Spinal cord (tissue), 10 donors: ENCODE measurements at places on chromosomes 2 and 18. TPM values are rescaled to one million over a fixed set of nuclear protein-coding genes. Genes with fewer than 3 reads are reported as not detected.

- no peak for DNase-seq
Observed at GRCh38 chr2:73290049-73290839, 3.1 kb downstream of the EGR4 start.

DNA sequence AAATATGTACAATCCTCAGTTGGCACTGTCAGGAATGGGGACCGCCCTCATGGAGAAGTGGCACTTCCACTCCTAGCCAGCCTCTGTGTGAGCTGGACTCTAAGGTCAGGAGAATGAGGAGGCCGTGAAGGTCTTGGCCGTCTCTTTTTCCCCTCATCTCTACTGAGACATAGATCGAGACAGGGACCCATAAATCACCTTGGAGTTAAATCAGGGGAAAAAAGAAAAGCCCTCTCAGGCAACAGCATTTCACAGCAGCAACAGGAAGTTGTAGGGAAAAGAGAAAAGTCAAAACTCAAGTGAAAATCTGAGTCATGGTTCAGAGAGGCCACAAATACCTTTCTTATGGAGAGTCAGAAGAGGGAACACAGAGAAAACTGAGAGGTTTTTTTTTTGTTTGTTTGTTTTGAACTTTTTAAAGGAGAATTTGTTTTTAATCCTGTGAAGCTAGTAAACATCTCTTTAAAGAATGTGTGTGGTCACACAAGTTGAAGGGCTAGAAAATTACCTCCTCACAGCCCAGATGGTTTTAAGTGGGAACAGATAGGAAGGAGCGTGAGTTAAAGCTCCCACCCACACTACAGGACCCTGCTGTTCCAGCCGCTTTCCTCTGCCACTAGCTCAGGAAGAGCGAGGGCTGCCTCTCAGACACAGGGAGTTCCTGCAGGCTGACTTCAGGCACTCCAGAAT, 30.6 kb upstream of the CYP1B1 start:
- no peak for DNase-seq

- no peak for DNase-seq
Observed at GRCh38 chr18:22838639-22839277, 94.4 kb upstream of the RBBP8 start.

- no peak for DNase-seq
Observed at GRCh38 chr2:109001201-109001600, 12.2 kb upstream of the EDAR start.

DNA sequence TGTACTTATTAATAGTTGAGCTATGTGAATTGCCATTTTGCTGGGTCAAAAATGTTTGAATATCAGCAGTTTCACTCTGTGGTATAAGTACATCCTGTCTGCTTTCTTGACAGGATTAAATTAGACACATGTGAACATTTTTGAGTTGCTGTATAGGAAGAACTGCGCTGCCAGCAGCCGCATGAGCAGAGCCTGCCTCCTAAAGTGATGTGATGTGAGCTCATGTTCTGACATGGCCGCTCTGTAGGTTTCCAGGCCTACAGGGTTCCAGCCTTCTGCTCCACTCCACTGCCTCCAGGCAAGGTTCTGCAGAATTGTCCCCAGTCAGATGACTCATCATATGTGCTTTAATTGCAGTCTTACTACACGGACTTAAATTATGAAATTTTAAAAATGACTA, 119.7 kb upstream of the NFATC1 start:
- no peak for DNase-seq

DNA sequence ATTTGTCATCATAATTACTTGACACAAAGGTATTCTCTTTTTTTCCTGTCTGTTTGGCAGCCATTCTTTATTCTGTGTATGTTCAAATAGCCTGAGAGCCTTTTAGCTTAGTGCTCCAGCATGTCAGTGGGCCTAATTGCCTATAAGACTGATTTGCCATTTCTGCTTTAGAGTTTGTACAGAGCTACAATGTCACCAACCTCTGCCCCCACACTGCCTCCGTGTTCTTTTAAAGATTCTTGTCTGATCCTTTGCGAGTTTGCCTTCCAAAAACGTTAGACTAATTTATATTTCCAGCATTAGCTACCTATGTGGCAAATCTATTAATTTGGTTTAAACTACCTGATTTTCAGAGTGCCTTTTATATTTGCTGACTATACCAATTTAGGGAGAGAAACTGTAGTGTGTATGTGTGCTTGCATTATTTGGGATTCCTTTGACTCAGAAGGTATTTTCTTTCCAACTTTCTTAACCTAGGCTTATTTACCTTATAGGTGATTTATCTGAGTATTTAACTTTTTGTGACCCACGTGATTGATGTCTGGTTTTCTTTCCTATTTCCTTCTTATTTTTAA, 70.8 kb downstream of the FAM117B start:
- DNase-seq, result no peak

DNA sequence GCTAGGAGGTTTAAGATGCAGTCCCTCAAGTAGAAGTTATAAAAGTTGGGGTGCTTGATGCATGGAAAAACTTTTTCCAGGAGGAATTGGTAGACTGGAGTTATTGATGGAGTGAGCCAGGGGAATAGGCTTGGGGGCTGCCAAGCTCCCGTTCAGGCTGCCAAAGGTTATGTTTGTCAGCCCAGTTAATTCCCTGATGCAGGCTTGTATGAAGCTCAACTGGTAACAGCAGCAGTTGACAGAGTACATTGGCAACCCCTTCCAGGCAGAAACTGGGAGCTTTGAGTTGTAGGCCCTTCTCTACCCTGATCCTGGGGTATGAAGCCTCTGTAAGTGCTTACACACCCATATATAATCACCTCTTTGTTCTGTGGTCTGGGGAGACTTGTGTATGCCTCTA, 16.2 kb downstream of the CCDC150 start:
- no peak for DNase-seq

GRCh38 chr2:63853527-63854310, 12.0 kb downstream of the UGP2 start:
- no peak for DNase-seq

- DNase-seq, result no peak
Observed at GRCh38 chr2:73780237-73780582, 307 bp upstream of the DUSP11 start.

DNA sequence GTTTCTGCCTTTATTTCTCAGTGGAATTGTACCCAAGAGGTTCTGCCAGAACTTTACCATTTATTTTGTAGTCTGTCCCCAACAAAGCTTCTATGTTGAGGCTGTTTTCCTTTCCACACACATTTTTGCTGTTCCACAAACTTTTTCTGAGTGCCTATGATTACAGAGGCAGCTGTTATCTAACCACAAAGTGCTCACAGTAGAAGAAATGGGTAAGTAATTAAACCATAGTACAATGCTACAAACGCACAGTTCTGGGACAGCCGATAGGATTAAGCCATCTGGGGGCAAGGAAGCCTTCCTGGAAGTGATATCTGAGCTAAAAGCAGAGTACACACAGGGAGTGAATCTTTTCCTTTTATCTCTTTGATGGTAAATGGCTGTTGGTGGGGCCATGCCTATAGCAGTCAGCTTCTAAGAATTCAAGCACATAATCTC, 3.9 kb upstream of the MGAT4A start:
- DNase-seq, result no peak

DNA sequence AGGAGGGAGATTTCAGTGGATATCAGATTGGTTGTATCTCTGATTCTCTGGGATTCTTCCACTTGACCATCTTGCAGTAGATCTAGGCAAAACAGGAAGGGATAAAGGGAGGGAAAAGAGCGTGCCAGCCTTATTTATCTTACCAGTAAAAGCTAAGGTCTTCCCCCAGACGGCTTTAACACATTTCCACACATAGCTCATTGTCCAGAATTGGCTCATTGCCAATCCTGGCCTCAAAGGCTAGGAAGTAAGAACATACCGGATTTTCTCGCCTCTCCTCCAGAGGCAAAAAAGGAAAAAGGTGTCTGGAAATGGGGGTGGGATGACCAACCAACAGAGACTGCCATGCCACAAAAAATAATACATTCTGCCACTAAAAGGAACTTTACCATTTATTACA, 411.6 kb upstream of the NRP2 start:
- no peak for DNase-seq

DNA sequence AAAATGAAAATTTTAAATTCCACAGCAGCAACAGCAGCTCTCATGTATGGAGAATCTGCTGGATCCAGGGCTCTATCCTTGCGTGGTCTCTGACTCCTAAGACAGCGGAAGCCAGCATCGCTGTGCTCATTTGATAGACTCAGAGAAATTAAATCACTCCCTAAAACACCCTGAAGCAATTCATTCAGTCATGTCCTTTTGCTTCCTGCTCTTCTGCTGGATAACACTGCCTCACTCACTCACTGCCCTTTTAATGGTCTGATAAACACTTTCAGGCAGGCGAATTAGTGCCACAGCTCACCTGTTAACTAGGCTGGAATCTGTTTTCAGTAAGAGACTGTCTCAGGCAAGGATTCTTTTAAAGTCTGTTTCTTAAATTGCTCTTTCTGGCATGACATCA, 10.0 kb downstream of the WIPF1 start:
- DNase-seq, result peak; percentile 37

DNA sequence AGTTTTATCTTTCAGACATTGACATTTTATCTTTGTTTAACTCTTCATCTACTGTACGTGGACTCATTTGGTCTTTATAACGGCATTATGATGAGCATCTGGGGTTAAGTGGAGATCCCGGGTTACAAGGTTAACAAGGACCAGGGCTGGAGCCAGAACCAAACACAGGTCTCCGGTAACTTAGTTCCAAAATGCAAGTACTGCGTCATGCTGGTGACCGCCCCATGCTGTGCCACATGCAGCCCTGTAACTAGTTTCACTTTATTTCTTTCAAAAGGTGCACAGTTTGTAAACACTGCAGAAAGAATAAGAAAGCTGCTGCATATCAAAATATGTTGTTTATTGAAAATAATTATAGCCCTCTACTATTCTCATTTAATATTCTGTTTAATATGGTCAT, 3.1 kb downstream of the SLC5A7 start:
- no peak for DNase-seq

DNA sequence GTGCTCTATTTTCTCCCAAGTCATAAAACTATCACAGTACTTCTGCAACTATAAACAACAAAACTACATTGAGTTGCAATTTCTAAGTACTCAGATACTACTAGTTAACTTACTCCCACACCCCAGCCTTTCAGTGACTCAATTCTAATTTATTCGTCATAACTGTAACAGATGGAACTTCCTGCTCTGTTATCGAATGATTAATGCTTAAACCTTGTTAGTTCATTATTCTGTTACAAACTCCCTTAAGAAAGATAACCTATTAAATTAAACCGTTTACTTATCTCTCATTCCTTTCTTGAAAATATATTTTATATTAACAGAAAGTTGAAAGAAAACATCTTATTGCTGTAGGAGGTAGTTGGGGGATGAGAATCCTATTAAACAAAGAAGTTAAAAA, 17.0 kb downstream of the TNFAIP6 start:
- DNase-seq, result no peak

GRCh38 chr2:130790312-130790711, 35.0 kb downstream of the AMER3 start:
- DNase-seq, result no peak

DNA sequence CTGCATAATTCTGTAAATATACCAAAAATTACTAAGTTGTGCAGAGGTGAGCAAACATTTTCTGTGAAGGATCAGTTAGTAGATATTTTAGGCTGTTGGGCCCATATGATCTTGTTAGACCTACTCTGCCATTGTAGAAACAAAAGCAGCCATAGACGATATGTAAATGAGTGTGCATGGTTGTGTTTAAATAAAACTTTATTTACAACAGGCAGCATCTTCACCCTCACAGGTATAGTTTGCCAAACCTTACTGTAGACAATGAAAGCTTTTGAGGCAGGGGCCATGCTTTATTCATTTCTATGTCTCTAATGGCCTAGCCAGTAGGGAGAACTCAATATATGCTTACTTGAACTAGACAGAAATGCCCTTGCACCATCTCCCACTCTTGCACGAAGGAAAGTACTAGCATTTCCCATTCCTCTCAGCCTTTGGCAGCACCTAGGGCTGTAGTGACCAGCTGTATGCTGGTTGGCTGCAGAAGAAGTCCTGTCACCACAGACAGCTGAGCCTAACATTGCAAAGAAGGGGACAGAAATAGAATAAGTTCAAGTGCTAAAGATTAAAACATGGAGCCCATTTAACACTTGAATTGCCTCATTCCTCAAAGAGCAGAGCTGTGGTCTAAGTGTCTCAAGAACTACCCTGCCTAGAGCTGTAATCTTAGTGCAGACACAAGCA, 305.1 kb upstream of the MGAT5 start:
- DNase-seq, result no peak

- DNase-seq, result no peak
Observed at GRCh38 chr2:3203497-3204019, 174.1 kb downstream of the EIPR1 start.

DNA sequence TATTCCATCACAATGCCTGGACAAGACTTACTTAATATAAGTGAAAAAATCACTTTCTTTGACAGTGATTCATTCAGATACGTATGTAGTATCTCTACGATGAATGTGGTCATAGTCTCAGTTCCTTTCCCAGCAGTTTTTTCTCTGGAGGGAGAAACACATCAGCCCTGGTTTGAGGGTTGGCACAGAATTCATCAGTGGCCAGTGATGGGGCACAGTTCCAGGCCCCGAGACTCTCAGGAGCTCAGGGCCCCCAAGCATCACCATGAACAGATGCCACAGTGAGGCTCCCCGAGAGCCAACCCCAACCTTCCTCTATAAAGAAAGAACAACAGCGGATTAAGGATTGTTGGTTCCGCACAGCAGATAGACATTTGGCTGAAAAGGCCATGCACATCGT, 12.5 kb downstream of the PRKAG3 start:
- no peak for DNase-seq

DNA sequence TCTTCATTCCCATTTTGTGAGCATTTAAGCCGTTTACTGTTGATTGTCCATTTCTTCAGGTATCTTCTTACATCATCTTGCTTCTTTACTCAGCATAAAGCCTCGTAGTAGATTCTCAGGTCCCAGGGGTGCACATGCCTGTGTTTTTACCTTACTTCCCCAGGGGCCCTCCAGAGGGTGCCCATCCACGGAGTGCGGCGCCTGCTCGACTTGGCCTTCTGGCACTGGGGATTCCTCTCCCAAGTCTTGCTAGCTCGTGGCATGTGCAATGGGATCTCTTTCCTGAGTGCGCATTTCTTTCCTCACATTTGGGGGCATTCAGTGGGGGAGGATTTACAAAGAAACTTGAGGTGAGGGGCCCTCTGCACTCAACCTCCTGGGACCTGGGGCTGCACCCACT, 148.1 kb downstream of the AGAP1 start:
- no peak for DNase-seq

- DNase-seq, result no peak
Observed at GRCh38 chr2:74391209-74391579, 11.1 kb upstream of the DCTN1 start.

The CRYGA gene
- polyA plus RNA-seq, result 0.43 TPM

The GCG gene
- not detected for polyA plus RNA-seq

The EPG5 gene
- polyA plus RNA-seq, result 20.0 TPM

The CCDC74A gene
- 21.4 TPM for polyA plus RNA-seq

The ZEB2 gene
- polyA plus RNA-seq, result 138 TPM

The COLEC12 gene
- 55.0 TPM for polyA plus RNA-seq

The OTOS gene
- not detected for polyA plus RNA-seq

The GALNT5 gene
- polyA plus RNA-seq, result 0.08 TPM

The MEIS1 gene
- polyA plus RNA-seq, result 95.6 TPM

The ZCCHC2 gene
- polyA plus RNA-seq, result 15.2 TPM

The AP1S3 gene
- 10.0 TPM for polyA plus RNA-seq

The SCN9A gene
- polyA plus RNA-seq, result 17.6 TPM
